ENCODE measurements at places on chromosomes 1 and 21.

- no peak for DNase-seq
Measured at GRCh38 chr1:22543679-22544078, 19.6 kb upstream of the EPHA8 start.

- DNase-seq: no peak
Measured at GRCh38 chr1:62977366-62977765, 193.4 kb downstream of the ATG4C start.

DNA sequence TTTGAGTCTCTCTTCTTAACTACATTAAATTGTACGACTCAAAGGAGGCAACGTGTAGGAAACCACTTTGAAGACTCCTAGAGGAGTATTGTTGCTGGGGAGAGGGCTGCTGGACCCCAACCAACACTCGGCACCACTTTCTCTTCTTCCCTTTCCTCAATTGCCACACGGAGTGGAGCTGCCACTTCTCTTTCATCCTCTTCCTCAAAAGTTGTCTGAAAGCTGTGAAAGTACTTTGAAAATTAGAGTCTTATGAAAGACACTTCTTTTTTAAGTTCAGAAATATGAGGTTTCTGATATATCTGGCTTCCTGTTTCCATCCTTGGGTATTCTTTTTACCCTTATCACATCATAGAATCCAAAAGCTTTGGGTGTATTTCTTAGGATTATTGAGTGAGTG lies 59.5 kb downstream of the MRPS6 start:
- DNase-seq: no peak

DNA sequence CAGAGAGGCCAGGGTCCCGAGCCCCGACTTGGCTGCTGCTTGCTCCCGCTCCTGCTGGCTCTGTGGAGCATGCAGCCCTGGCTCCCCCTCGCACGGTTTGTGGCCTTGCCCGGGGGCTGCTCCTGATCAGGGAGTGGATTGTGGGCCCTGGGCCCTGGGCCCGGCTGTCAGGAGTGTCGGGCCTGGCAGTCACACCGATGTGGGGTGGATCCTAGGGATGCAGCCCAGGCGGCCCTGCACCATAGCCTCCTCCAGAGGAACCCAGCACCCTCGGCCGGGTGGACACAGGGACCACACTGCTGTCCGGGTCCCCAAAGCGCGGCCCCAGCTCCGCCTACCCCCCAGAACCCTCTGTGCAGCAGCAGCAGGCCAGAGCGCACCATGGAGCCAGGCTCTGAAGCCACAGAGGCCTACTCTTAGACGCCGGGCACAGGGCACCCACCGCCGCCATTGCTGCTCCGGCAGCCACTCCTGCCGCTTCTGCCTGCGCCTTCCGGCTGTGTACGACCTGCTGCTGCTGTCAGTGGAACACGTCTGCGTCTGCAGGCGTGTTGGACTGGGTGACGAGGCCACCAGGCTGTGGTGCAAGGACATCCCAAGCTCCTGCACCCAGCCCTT lies 9.4 kb downstream of the SLX9 start:
- no peak for DNase-seq

DNA sequence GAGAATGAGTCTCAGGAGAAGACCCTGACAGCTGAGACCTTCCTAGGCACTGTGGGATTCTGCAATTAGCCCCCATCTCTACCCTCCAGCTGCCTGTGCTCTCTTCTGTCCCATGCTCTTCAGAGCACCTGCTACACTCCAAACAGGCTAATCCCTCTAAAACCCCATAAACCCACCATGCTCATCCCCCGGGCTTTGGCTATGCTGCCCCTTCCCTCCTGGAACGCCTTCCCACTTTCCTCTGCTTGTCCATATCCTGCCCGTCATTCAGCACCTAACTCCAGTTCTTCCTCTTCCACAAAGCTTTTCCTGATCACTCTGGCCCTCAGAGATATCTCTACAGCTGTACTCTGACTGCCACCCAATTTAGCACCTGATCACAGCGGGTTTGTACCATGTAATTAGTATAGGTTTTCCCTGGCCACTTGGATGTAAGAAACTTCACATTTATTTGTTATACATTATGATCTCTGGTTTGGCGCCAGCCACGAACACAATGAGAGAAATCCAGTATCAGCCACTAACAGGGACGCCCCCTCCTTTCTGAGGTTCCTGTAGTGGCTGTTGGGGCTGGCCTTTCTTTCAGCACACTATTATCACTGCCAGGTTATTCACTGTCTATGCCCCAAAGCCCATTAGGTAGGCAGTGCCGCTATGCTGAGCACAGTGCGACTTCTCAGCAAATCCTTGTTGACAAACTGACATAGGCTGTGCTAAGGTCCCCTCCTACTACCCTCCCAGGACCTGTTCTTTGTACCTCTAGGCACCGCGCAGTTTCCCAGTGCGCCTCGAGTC lies 45.1 kb downstream of the CDC7 start:
- no peak for DNase-seq

DNA sequence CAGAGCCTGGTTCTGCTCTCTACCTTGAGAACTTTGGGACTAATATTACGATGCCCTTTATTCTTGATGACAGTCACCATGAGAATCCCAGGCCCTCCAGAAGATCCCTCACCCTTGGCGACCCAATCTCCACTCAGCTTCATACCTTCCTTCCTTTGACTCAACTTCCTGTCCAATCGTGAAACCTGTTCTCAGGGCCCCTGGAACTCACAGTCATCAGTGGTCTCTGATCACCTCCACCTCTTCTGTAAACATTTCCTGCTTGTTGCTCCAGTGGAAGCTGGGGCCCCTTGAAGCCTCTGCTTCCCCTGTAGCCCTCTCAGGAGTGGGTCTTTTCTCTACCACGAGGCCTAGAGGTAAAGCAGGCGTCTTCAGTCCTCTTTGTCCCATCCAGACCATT lies 79.1 kb downstream of the MRPS6 start:
- no peak for DNase-seq

GRCh38 chr1:156796340-156797097 lies 20.1 kb downstream of the SH2D2A start:
- DNase-seq: no peak

DNA sequence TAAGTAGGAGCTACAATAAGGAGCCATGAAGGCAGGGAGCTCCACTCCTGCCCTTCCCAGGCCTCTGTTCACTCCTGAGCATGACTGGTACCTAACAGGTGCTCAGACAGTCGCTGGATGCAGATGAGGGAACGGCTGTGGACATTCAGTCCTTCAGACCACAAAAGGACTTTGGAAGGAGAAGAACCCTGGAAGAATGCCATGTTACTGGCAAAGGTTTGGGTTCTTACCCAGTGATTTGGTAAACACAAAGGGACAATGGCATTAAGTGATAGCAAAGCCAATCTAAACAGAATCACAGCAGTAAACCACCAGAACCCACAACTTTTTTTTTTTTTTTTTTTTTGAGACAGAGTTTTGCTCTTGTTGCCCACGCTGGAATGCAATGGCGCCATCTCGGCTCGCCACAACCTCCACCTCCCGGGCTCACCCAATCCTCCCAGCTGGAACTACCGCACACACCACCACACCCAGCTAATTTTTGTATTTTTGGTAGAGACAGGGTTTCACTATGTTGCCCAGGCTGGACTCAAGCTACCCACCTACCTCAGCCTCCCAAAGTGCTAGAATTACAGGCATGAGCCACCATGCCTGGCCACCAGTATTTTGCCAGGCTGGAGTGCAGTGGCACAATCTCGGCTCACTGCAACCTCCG lies 7.5 kb upstream of the CBR3 start:
- no peak for DNase-seq

GRCh38 chr1:3183411-3183810 lies 114.4 kb downstream of the PRDM16 start:
- no peak for DNase-seq

DNA sequence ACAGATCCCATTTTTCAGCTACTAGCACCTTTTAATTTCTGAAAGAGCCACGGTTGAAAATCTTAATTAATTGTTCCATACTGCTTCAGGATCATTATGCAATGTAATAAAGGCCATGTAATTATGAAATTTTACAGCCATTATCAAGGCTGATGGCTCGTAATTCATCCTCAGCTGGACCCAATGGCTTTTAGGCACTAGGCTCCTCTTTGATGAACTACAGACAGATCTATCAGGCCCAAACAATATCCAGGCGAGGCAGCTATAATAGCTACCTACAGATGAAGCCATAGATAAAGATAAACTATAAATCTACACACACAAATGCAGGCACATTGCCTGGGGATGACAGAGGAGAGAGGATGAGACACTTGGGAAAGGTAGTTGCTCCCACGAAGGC lies 110.5 kb upstream of the USH2A start:
- DNase-seq: no peak

DNA sequence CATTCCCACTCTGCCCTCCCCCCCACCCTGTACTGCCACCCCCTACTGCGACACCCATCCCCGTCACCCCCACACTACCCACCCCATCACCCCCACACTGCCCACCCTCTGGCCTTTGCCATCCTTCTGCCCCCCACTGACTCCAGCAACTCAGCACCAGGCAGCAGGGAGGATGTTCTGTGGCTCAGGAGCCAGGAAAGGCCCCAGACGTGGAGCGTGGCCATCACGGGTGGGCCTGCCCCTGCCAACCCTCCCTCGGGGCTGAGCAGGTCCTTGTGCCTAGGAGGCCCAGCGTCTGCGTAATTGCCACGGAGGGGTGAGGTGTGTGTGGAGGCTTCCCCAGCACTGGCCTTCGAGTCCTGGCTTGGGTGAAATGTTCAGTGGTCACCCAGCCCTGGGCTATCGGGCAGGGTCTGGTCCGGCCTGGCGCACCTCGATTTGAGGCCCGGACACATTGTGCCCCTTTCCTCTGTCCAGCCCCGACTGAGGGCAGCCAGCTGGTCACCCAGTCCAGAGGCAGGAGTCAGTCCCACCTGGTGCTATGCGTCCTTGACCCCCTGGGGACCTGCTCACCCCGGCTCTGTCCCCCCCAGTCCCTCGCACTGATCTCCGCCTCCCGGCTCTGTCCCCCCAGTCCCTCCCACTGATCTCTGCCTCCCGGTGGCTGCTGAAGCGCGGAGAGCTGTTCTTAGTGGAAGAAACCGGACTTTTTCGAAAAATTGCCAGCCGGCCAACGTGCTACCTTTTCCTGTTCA lies 23.0 kb downstream of the ARHGEF16 start:
- no peak for DNase-seq

DNA sequence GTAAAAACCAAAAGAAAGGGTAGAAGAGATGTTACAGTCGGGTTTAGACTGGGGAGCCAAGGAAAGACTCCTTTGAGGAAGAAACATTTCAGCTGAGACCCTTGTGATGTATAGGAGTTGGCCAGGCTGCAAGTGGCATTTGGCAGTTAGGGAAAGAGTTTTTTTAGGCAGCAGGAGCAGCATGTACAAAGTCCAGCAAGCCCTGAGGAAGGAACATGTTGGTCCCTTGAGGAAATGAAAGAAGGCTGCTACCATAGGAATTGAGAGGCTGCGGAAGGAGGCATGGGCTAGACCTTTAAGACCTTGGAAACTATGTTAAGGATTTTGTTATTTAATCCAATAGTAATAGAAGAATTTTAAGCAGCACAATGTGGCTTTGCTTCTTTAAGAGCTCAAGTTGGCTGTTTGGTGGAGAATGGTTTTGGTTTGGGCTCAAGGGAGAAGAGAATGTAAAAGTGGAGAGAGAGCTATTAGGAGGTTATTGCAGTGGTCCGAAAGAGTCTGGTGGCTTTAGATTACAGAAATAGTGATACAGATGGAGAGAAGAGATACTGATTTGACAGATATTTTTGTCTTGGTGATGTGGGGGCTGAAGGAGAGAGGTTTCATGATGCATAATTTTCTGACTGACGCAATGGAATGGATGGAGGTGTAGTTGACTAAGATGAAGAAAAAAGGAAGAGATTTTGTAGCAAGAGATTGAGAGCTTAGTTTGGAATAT lies 26.6 kb downstream of the SMAP2 start:
- no peak for DNase-seq

DNA sequence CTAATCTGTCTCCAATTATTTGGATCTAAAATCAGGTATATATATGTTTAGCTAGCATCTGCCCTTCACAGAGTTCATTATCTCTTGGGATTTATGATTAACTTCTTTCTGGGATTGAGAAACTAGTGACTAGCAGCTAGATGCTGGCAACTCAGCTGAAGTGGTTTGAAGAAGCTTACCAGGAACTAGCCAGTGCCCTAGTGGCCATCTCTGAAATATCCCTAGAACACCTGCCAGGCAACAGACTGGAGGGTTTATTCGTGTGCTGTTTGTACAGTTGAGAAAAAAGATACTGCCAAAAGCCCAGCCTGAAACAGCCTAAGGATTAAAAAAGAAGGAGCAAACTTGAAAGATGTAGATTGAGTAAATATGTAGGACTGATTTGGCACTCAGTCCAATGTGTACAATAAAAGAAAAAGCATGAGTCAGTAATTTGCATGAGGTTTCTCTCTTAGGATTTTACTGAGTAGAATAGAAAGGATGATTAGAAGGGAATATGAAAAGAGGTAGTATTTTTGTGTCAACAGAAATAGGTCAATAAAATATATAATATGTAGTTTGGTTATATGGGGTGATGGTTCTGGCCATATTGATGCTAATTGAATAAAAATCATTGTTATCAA lies 1144.6 kb upstream of the ADGRL2 start:
- no peak for DNase-seq

DNA sequence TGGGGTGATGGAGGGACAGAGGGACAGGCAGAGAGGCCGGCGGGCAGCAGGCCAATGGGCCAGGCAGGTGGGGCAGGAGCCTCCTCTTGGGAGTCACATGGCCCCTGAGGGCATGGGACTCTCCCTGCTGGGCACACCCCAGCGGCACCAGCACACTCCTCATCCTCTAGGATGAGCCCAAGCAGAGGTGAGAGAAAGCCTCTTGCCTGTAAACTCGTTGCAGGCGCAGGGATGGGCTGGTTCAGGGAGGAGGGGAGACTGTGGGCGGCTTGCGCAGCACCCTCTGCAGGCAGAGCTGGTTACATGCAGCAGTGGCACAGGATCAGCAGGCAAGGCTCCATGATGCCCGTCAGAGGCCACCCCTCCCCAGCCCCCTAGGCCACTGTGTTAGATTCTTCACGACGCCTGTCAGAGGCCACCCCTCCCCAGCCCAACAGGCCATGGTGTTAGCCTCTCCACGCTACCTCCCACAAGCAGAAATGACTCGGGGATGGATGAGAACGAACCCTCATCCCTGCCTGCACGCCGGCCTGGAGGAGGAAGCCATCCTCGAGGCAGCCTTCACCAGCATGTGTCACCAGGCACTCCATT lies 209.7 kb upstream of the VAMP3 start:
- DNase-seq: no peak

DNA sequence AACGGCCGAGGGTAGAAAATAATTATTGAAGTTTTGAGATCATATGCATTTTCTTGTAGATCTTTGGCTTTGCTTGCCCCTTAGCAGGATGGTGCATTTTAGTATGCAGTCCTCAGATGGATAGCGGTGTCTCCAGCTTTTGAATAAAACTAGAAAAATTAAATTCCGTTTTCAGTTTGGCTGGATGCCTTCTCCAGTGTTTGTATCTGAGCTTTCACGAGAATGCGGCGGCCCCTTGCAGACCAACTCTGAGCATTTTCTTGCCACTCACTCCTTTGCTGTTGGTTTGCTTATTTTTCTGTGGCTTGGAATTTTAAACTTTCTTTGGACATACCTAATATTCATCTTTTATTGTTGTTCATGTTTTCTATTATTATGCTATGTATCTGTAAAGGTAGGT lies 192.6 kb downstream of the NFIA start:
- DNase-seq: no peak
